Common myeloid progenitor, CD34-positive (primary cell): ENCODE measurements at places on chromosomes 11 and 22.

- H3K27ac ChIP-seq = no peak overlapping the region
- H3K4me1 ChIP-seq = peaks cover 1% of the 10 kb centered on the region
- no peak for DNase-seq
- no peaks in the 10 kb centered on the region for H3K27me3 ChIP-seq
Measured at GRCh38 chr22:29559030-29559429, 5.5 kb upstream of the THOC5 start.

- DNase-seq = peak; percentile 63
- H3K27ac ChIP-seq = peak overlapping the region; percentile 91
- no peaks in the 10 kb centered on the region for H3K27me3 ChIP-seq
- no peaks in the 10 kb centered on the region for H3K4me1 ChIP-seq
- no peaks in the 10 kb centered on the region for H3K36me3 ChIP-seq
Measured at GRCh38 chr22:44025171-44026065, 1.3 kb downstream of the PARVB start.

GRCh38 chr22:20430101-20430719, 7.4 kb downstream of the SCARF2 start:
- no peak overlapping the region for H3K4me3 ChIP-seq
- peaks cover 37% of the 10 kb centered on the region for H3K4me1 ChIP-seq
- H3K36me3 ChIP-seq = no peaks in the 10 kb centered on the region
- DNase-seq = no peak
- H3K27ac ChIP-seq = no peak overlapping the region
- peaks cover 35% of the 10 kb centered on the region for H3K27me3 ChIP-seq

DNA sequence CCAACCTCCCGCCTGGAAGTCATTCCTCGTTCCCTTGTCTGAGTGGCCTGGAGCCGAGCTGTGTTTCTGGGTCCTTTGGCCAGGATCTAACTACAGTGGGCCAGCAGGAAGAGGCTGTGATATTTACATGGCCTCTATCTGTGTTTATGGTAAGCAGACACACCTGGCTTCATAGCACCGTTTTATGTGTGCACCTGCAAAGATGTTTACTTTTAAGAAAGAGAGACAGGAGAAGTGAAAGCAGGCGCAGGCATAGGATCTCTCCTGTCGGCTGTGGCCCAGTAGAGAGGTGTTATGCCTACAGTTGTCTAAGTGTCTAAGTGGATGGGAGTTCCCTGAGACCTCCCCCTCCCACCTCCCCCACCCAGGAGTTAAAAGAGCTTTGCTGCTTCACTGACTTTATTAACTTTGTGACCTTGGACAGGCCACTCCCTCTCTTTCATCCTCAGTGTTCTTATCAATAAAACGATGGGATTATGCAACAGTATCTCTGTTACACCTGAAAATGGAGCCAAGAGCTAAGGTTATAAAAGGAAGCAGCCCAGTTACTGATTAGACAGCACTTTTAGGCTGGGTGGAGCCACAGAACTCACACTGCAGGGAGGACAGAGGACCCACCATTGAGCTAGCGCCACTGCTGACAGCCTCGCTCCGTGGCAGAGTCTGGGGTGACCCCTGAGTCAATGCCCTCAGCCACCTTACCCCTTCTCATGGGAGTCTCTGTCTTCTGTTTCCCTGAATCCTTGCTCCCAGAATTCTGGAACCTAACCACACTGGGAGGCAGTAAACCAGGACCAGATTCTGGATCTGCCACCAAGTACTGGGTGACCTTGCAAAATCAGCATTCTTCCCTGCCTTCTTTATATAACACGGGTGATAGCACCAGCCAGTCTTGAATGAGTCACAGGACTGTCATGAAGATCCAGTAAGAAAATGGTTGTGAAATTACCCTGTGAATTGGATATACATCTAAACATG, 22.0 kb downstream of the ST14 start:
- no peaks in the 10 kb centered on the region for H3K36me3 ChIP-seq
- H3K4me1 ChIP-seq = no peaks in the 10 kb centered on the region
- H3K27ac ChIP-seq = no peak overlapping the region
- no peak overlapping the region for H3K4me3 ChIP-seq
- DNase-seq = no peak

DNA sequence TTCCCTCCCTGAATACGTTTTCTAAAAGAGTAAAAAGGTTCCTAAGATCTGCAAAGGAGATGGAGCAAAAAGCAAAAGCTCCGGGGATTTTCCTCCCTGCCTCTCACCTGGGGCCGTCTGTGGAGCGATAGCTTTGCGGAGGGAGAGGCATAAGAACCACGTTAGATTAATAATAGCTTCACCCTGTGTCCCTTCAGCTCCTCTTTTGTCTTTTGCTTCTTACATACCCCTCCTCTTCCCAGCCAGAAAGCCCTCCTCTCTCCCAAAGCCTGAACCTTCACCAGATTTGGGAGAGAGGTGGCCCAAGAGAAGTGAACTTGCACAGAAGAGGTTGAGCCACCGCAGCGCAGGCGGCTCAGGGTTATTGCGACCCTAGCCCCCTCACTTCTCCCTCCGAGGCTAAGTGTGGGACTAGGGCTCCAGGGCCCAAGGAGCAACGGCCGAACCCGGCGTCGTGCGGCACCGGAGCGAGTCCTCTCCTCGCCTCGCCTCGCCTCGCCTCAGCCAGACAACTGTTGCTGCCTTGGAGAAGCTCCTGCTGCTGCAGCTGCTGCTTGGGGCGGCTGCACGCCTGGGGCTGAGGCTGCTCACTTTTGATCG, 97.6 kb upstream of the HSD17B12 start:
- H3K27me3 ChIP-seq = peaks cover 82% of the 10 kb centered on the region
- H3K36me3 ChIP-seq = no peaks in the 10 kb centered on the region
- no peak overlapping the region for H3K27ac ChIP-seq
- no peak overlapping the region for H3K4me3 ChIP-seq
- H3K4me1 ChIP-seq = peaks cover 34% of the 10 kb centered on the region
- DNase-seq = no peak
